ENCODE measurements at places on chromosomes 16 and 17. TPM values are rescaled to one million over a fixed set of nuclear protein-coding genes. Genes with fewer than 3 reads are reported as not detected.
A peak's percentile ranks its signal among the peaks of the same experiment; 100 is the strongest.

GRCh38 chr16:64251742-64252141 lies 870.1 kb downstream of the CDH11 start:
- no peak for DNase-seq

GRCh38 chr17:49987681-49988441 lies 7.2 kb downstream of the DLX3 start:
- DNase-seq = no peak

DNA sequence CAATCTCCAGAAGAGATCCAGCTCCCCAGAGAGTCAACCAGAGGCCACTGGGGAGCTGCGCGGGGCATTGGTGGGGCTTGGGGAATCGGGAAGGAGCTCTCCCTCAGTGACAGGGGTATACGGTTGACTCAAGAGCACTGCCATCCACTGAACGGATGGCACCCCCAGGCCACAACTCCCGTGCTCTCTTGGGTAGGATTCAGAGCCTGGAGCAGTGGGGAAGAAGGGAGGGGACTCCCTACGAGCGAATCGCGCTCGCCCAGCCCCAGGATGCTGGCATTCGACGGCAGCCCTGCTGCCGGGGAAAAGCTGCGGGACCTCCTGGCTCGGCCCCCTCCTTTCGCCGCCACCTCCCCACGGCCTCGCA lies 473 bp upstream of the TPPP3 start:
- DNase-seq = no peak

GRCh38 chr17:78598013-78598471 lies 20.8 kb upstream of the DNAH17 start:
- DNase-seq = no peak

GRCh38 chr16:4064950-4065352 lies 51.3 kb downstream of the ADCY9 start:
- DNase-seq = no peak

GRCh38 chr17:49576088-49576916 lies 631 bp downstream of the NXPH3 start:
- DNase-seq = peak; percentile 34

DNA sequence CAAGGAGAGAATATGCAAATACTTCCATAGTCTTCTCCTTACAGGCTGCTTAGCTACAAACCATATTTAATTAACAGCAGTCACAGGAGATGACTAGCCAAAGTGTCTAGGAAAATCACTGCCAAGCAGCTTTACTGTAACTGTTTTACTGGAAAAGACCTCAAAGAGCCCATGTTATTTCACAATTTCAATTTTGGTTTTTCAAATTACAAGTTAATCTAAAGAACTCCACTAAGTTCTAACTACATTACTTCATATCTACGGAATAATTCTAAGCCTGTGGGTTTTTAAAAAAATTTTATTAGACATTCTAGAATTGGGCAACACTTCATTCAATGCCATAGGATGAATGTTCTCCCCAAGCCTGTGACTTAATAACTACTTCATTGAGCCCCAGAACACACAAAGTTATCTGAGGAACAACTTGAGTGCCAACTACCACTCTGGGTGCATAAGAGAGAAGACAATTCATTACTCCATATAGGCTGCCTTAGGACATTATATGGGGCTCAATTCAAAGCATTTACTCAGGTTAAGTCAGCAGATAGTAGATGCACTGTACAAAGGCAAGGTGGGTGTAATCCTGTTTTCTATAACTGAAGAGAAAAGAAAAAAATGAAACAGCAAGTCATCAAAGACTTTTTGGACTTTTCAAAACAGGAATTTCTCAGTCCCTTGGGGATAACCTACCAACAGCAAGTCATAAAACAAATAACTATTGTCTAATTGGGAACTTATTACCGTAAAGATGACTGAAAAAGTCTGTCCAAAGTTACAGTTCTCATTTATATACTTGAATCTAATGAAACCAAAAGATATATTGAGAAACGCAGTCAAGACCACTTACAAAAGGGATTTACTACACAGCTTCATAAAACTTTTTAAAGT lies 33.0 kb downstream of the STAT3 start:
- no peak for DNase-seq

DNA sequence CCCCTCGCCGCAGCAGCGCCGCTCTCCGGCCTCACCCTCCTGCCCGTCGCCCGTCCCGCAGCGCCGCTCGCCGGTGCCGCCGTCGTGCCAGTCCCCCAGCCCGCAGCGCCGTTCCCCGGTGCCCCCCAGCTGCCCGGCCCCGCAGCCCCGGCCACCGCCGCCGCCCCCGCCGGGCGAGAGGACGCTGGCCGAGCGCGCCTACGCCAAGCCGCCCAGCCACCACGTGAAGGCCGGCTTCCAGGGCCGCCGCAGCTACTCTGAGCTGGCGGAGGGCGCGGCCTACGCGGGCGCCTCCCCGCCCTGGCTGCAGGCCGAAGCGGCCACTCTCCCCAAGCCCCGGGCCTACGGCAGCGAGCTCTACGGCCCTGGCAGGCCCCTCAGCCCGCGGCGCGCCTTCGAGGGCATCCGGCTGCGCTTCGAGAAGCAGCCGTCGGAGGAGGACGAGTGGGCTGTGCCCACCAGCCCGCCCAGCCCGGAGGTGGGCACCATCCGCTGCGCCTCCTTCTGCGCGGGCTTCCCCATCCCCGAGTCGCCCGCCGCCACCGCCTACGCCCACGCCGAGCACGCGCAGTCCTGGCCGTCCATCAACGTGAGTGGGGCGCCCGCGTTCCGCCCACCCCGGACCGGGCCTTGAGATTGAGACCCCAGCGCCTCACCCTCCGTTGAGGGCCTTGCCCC lies 15.0 kb downstream of the TBKBP1 start:
- no peak for DNase-seq

- peak; percentile 98 for DNase-seq
Measured at GRCh38 chr16:85350973-85351372, 238.7 kb upstream of the CIBAR2 start.

DNA sequence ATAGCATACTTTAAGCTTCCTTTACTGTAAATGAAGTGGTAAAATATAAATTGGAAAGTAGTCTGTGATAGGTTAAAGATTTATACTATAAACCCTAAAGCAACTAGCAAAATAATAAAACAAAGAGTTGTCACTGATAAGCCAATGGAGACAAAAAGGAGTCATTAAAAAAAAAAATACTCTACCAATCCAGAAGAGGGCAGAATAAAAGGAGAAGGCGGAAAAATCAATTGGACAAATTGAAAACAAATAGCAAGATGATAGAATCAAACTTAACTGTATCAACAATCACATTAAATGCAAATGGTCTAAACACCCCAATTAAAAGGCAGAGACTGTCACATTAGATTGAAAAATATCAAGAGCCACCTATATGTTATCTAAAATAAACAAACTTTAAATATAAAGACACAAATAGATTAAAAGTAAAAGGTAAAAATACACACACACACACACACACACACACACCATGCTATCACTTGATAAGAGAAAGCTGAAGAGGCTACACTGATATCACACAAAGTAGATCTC lies 71.8 kb downstream of the CACNG1 start:
- DNase-seq = no peak

DNA sequence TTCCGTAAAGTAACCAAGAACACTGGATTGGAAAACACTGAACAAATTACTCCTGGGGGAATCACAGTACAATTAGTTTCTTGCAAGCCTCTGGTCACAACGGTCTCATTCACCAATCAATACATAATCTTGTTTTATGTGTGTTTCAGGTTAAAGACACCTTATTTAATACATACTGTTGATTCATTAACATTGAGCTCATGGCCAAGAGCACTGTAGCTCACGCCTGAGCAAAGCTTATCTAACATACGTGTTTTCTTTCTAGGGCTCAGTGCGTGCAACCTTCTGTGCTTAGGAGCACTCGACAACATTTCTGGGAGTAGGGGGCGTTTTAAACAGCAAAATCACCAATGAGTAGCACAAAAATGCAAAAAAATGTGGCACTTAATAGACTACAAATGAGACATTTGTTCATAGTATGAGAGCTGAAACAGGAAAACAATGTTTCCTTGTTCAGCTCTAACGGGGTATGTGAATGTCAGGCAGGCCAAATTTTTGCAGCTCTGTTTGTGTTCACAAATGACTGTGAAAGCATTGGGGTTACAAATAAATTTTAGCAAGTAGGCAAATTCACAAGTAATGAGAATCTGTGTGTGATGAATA lies 206.2 kb downstream of the CNTNAP4 start:
- DNase-seq = no peak

DNA sequence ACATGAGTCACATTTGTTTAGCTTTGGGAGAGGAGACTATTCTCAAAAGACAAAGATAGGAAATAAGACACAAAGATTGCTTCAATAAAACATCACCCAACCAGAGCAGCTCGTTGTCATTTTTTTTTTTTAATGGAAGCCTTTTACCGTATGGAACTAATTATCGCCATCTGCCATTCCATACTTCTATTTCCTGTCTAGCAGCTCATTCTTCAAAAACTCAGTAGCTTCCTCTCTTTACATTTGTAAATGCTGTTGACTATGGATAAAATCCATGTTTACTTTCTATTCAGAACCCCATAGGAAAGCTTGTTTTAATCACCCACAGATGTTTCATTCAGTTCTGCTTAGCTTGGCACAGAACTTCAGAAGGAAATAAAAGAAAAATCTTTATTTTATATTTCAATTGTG lies 110.0 kb upstream of the PSMD7 start:
- DNase-seq = no peak

DNA sequence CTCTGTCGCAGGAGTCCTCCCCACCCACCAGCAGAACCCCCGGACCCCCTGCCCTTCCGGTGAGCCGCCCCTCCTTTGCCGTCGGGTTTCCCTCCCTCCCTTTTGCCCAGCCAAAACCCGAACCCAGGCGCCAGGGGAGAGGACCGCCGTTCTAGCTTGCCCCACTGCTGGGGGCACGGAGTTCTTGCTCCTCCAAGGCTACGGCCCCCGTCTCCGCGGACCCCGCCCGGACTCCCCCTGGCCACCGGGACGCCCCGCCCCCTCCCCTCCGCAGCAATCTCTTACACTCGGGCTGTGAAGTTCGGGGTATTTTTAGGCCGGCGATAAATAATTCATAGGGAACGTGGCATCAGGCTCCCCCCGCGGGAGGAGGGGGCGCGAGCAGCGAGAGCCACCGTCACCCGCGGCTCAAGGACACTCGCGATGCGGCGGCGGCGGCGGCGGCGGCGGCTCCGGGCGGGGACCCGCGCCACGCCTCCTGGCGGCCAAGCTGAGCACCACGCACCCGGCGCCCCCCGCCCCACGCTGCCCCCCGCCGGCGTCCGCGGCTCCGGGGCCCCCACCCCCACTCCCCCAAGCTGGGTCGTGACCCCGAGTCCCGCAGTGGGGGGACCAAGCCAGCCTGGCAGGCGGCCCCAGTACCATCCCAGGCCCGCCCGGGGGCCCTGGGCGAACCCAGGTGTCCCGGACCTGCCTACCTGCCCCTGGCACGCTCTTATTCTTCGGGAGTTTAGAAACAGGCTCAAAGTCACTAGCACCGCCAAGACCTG lies at the start of gene GRIN2C:
Gene GRIN2C, minus strand, starts transcription at position 427 of the 770 bp plus-strand sequence. CDS start 4,793 bp downstream, outside the sequence.
- DNase-seq = no peak

DNA sequence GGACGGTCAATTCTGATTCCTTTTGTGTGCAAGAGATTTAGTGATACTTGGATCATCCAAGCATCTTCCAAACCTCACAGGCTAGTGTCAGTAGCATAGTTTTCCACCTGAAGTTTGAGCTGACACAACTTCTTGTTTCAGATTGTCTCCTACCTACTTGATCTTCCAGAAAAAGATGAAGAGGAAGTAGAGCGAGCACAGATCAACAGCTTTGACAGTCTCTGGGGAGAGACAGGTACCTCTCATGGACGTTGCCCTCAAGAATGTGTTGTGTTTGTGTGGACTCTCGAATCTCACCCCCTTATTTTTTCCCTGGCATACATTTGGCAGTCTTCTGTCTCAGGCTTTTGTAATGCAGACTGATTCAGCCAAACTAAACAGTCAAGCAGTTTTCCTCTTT lies 47.4 kb downstream of the CYB561 start:
- DNase-seq = no peak

DNA sequence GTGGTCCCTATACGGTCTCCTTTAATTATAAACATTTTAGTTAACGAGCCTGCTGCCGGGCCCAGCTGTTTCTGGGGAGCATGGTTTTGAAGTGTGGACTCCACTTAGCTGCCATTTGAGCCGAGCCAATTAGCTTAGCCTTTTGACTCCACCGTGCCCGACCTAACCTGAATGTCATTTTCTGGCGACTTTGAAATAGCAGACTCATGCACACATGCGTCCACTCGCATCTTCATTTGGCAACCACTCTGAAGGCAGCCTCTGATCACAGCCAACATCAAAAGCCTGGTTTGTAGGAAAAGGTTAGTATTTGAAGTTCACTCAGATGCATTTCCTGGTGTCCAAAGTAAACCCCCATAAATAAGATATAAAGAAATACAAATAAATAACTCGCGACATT lies 16.8 kb downstream of the AXIN2 start:
- no peak for DNase-seq

- DNase-seq = peak; percentile 64
Measured at GRCh38 chr17:8673612-8674011, 43.1 kb upstream of the MYH10 start.

- DNase-seq = no peak
Measured at GRCh38 chr17:7443499-7444485, 1.1 kb upstream of the CHRNB1 start.

DNA sequence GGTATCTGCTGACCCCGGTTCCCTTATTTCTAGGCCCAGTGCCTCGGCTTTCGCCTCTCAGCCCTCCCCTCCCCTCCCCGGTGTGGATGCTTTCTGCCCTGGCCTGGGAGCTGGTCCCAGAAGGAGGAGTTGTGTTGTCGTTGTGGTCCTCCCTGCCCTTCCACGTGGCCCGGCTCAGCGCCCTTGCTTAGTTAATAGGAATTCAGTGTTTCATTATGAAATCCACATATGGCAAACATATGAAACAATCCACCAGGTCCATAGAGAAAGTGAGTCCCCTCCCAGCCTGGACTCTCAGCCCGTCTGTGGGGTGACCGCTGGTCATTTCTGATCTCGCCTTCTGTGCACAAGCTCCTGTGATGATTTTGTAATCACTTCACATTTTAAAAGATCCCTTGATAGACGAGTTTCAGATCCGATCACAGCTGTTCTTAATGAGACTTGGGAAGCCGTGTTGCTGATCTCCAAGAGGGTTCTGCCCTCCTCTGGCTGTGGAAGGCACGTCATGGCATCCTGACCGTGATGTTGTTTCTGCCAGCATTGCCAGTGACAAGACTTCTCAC lies 112.1 kb downstream of the BANP start:
- DNase-seq = no peak

The SLC16A6 gene
- not detected for total RNA-seq

The MEIOC gene
- total RNA-seq = not detected

The CIITA gene
- 6.5 TPM for total RNA-seq

The MRC2 gene
- 22.1 TPM for total RNA-seq

The MSLN gene
- total RNA-seq = not detected

The SP6 gene
- total RNA-seq = 0.26 TPM

The PLA2G10 gene
- total RNA-seq = 2.6 TPM

The SHCBP1 gene
- 0.26 TPM for total RNA-seq

The TMEM98 gene
- 88.2 TPM for total RNA-seq

The SLC13A5 gene
- not detected for total RNA-seq

The AATK gene
- 29.1 TPM for total RNA-seq
